Activated CD8-positive, alpha-beta memory T cell treated with anti-CD3 and anti-CD28 coated beads, Interleukin-2, amount 10 ng/mL, durations not matched to agents 7 days and 5 days (primary cell): ENCODE measurements at places on chromosomes 2 and 18.
A peak's percentile ranks its signal among the peaks of the same experiment; 100 is the strongest.

DNA sequence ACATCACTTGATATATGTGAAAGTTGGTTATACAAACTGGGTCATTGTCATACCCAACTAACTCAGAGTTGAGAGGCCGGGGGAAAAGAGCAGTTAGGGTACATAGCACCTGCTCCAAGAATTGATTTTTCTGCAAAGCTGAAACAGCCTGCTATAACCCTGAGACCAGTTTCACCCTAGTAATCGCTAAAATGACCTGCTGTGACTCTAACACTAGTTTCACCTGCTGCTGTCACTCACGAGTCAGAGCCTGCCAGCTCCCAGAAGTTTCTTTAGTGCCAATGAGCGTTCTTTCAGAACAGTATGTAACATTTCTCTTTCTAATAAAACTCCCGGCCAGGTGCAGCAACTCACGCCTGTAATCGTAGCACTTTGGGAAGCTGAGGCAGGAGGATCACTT, 28.0 kb downstream of the SRSF7 start:
- H3K36me3 ChIP-seq, result peaks cover 38% of the 10 kb centered on the region
- H3K27ac ChIP-seq, result peak overlapping the region; percentile 87
- H3K4me1 ChIP-seq, result peaks cover 50% of the 10 kb centered on the region
- peak overlapping the region; percentile 41 for H3K4me3 ChIP-seq
- no peaks in the 10 kb centered on the region for H3K27me3 ChIP-seq

- H3K27ac ChIP-seq, result no peak overlapping the region
- DNase-seq, result no peak
- no peaks in the 10 kb centered on the region for H3K27me3 ChIP-seq
- peaks cover 3% of the 10 kb centered on the region for H3K36me3 ChIP-seq
Measured at GRCh38 chr2:58204195-58204959, 36.7 kb downstream of the FANCL start.

GRCh38 chr2:151063271-151063670, 198.4 kb downstream of the RBM43 start:
- peaks cover 10% of the 10 kb centered on the region for H3K27me3 ChIP-seq
- H3K27ac ChIP-seq, result no peak overlapping the region
- no peak overlapping the region for H3K4me3 ChIP-seq
- no peaks in the 10 kb centered on the region for H3K36me3 ChIP-seq
- DNase-seq, result no peak

GRCh38 chr2:161709428-161709827, 85.2 kb downstream of the SLC4A10 start:
- H3K27ac ChIP-seq, result peak overlapping the region; percentile 64
- DNase-seq, result no peak
